ENCODE measurements at places on chromosomes 1 and 21. TPM values are rescaled to one million over a fixed set of nuclear protein-coding genes. Genes with fewer than 3 reads are reported as not detected.

Gene PCSK9
- total RNA-seq, result 1.4 TPM

Gene CDA
- 0.33 TPM for total RNA-seq

Gene ILDR2
- 0.44 TPM for total RNA-seq

GRCh38 chr1:14298806-14299205, 299.7 kb upstream of the KAZN start:
- DNase-seq, result no peak

DNA sequence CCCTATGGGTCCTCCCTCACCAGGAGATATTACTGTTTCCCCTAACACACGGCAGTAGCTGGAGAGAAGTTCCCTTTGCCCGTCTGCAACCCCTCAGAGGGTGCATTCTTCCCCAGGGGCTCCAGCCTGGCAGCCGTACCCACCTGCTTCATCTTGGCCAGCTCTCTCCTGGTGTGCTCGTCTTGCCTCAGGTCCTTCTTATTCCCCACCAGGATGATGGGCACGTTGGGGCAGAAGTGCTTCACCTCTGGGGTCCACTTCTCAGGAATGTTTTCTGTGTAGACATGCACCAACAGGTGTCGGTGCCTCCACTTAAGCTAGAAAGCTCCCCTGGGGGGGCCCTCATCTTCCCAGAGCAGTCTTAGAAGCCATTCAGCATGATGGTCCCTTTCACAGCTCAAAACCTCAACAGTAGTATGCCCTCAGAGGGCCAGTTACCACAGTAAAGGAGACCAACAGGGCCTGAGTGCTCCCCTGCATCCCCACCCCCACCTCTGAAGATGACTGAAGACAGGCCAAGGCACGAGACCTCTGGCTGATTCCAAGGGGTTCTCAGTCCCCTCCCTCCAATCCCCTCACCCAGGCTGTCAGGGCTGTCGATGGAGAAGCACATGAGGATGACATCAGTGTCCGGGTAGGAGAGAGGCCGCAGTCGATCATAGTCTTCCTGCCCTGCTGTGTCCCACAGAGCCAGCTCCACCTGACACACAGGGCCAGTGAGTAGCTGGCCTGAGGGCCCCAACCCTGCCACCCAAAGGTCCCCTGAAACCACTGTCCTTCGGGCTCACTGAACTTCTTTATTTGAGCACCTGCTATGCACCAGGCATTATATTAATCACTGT, 4.3 kb downstream of the RHOC start:
- no peak for DNase-seq

DNA sequence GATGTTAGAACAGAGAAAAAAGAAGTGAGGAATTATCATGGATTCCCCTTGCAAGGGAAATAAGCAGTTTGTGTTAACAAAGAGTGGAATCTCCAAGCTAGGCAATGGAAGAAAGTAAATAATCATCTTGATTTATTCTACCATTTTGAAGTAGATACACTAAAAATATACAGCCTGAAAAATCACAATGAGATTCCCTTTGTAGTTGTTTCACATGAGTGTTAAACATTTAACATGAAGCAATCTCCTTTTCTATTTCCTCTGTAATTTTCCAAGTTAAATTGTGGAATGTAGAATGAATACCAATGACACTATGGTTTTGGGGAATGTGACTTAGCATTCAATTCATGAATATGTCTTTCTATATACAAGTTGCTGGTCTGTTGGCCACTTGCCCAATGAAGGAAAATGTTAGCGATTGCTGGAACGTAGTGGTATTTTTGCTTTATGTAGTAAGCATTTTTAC, 5.7 kb downstream of the TGFB2 start:
- DNase-seq, result no peak

DNA sequence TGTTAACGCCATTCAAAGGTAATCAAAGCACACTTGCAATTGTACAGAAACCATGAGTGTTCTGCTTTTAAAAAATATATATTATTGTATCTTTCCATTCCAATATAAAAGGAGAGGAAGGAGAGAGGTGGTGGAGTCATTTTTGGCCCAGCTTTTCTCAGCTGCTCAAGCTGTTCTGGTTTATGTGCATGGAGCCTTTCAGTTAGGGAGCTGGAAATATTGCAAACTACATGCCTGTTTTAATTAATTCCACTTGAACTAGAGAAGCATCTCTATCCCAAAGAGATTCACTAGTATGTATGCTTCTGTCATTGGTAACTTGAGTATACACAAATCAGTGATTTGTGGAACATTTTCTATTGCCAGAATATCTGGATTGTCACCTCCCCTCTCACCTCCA, 28.5 kb upstream of the C1orf105 start:
- no peak for DNase-seq

- no peak for DNase-seq
These were observed 17.0 kb upstream of the SH2D2A start for GRCh38 chr1:156833603-156834002.

DNA sequence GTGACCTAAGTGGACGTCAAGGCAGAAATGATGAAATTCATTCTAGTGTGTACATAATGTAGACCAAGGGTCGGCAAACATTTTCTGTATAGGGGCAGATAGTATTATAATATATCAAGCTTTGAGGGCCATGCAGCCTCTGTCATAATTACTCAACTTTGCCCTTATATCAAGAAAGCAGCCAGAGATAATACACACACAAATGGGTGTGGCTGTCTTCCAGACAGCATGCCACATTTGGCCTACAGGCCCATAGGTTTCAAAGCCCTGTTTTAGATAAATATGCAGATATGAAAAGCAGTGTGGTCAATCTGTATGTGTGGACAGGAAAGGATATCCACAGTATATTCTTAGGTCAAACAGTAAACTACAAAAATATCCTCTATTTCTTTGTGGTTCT, 320.1 kb upstream of the FMN2 start:
- DNase-seq, result no peak
